ENCODE measurements at places on chromosomes 12 and 14.

- DNase-seq: no peak
Measured at GRCh38 chr14:105495990-105496830, 5.2 kb downstream of the TEDC1 start.

GRCh38 chr12:41967668-41968500 is 176.8 kb downstream of the GXYLT1 start:
- no peak for DNase-seq

DNA sequence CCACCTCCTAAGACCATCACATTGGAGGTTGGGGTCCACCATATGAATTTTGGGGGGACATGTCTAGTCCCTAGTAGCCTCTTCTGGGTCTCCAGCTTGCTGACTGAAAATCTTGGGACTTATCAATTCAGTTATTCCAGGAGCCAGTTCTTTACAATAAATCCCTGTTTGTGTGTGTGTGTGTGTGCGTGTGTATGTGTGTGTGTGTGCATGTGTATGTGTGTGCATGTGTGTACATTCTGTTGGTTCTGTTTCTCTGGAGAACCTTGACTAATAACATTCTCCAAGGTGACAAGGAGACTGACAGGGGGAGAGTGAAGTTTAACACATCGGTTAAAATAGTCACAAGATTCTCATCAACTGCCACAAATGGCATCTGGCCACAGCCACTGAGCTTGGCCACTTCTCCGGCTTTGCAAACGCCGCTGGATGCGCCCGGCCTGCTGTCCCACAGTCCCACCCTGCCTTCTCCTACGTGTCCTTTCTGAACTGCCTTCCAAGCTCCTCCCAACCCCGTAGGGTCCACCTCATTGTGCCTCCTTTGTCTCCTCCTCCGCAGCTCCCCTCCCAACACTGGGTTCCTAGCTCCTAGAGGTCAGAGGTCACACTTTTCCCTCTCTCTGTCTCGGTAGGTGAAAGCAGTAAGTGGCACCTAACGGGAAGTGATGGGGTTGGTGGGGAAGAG is 88.1 kb upstream of the DIO3 start:
- DNase-seq: no peak

DNA sequence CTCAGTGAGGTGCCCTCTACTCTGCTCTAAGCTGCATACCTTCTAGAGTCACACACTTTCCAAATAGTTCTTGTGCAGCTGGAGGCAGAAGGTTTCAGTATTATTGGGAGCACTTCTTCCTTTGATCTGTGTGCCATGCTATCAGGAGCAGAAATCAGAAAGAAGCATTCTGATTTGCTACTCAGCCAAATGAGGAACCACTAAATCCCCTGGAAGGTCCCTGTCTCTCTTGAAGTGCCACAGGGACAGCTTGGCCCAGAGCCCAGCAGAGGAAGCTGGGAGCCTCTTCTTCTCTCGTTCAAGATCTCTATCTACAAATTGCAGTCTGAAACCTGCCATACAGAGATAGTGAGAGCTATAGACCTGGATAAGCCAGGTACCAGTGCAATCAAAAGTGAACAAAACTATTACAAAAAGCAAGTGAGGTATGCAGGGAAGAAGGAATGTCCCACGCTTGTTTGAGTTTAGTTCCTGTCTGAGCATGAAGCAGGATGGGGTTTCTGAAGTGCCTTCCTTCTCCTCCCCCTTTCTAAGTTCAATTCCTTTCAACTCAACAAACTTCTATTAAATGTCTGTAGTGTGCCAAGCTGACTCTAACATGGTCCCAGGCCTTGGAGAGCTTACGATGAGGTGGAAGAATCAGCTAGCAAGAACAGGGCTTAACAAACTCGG is 100.9 kb upstream of the PARP11 start:
- no peak for DNase-seq

DNA sequence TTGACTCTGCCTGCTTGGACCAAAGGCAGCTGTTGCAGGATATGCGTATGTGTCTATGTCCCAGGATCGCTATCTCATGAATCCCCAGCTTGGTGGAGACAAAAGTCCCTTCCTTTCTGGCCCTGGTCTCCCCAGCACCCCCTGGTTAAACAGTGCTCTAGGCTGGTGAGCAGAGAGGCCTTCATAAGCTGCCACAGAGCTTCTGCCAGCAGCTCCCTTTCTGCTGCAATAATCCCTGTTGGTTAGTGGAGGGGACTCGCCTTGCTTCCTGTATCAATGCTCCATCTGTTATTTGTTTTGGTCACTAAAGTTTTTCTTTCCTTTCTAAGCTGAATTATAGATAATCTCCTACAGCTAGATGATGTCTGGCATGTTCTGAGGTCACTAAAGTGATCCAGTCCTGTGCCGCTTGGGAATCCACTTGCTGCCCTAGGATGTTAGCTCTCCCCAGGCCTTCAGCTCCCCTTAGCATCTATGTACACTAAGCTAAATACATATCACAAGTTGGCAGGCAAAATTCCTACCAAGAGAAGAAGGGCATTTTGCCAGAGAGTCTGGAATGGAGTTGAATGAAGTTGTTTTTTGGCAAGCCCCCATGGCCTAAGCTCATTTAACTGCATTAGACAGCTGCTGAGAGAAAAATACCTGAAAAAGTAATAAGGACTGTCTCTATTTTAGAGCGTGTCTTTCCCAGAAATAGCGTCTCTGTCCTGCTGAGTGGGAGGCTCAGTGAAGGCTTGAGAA is 47.8 kb downstream of the RDH12 start:
- DNase-seq: peak; percentile 9

DNA sequence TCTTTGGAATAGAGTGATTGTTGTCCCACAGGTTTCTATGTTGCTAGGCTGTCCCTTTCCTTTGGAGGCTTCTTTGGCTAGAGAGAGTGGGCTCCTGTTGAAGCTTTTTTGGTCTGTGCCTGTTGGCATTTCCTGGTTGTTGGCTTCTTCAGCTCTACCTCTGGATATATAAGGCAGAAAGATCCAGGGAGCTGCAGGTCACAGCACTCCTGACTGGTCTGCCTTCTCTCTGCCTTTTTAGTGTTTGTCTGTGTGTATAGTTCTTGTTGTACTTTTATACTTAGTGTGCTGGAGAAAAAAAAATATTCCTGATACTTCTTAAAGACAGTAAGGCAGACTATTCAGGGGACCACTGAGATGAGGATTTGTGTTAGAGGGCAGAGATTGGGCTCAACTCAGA is 202.7 kb downstream of the FBXL14 start:
- no peak for DNase-seq

- DNase-seq: peak; percentile 59
Measured at GRCh38 chr14:42980419-42980818, 1373.7 kb downstream of the LRFN5 start.

Measured in fibroblast of skin of back (primary cell).